CD4-positive, alpha-beta T cell treated with Interleukin-17A for 4 hours (primary cell): ENCODE measurements at places on chromosomes 6 and 20.

DNA sequence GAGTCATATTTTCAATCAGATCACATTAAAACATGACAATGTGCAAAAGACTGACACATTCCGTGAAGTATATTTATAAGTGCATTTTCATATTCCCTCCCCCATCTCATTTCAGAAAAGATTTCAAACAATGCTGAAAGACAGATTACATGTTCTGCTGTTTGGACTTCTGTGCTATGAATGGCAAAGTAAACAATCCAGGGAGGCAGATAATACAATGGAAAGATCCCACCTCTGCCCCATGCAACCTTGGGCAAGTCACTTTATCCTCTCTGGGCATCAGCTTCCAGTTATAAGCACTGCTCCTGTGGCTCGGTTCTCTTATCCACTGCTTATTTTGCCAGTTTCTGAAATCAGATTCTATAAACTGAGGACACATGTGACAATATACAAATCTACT is 110.2 kb downstream of the RCAN2 start:
- no peak for DNase-seq

DNA sequence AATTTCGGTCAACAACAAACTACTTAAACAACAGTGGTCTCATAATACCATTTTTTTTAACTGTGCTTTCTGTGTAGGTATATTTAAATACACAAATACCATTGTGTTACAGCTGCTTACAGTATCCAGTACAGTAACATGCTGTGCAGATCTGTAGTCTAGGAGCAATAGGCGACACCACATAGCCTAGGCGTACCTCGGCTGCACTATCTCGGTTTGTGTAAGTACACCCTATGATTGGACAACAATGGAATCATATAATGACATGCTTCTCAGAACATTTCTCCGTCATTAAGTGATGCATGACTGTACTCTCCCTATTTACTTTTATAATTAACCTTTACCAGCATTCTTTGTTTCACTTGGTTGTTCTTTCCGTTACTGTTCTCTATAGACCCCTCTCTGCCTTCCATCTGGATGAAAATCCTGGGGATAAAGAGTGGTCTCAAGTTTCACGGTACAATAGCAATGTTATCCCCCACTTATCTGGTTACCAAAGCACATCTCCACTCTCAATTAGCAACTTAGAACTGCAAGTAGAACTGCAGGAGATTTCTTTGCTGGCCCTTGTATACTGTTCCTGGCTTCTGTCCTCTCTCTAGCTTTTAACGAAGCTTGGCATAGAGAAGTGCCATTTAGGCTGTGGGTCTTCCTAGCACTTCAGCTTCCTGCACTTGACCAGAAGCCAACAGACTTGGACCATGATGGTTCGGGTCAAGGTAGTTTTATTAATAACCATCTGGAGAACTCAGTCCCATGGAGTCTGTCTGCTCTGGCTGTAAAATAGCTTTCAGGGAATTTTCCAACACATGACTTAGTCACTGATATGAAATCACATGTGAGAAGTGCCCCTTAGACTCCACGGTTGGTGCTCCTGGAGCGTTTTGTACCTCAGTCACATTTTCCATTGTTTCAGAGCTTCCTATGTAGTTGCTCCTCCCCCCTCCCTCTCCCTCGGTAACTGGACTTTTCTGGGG is 80.4 kb upstream of the POPDC3 start:
- DNase-seq, result no peak

- DNase-seq, result no peak
Measured at GRCh38 chr20:17657898-17658647, 24.0 kb downstream of the RRBP1 start.

DNA sequence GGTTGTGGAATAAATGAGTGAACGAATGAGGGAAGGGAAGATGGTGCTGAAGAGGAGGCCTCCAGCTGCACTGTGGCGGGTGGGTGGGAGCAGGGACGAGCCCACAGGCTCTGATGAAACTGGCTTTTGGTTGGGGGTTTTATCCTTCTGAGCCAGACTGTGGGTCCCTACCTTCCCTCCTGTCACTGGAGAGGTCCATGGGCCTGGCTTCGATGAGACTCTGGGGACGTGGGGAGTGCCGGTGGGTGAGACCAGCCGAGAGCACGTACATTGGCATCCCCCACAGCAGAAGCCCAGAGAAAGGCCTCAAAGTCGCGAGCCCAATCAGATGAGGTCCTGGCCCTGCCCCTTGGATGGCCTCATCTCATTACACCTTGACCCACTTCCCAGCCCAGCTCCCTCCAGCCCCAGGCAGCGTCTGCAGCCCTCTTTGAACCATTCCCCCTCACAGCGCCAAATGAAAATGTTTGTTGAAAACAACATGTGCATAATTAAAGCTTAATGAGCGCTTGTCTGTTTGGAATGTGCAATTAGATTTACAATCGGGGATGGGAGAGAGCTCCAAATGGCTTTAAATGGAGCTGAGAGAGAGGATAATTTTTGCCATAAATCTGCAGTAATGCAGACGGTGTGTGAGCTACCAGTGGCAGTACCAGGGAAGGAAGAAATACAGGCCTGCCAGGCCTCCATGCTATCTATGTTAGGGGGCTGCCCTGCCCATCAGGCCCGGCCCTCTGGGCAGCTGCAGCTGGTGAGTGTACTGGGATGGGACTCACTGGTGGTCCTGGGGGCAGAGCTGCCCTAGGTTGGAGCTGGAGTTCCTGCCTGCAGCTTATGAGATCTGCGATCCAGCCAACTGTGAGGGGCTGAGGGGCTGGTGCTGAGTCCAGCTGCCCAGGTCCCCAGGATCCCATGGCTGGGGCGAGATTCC is 47.2 kb downstream of the TOX2 start:
- no peak for DNase-seq

- DNase-seq, result no peak
Measured at GRCh38 chr20:44390280-44390679, 34.8 kb downstream of the HNF4A start.
